ENCODE measurements at places on chromosomes 1 and 21.

DNA sequence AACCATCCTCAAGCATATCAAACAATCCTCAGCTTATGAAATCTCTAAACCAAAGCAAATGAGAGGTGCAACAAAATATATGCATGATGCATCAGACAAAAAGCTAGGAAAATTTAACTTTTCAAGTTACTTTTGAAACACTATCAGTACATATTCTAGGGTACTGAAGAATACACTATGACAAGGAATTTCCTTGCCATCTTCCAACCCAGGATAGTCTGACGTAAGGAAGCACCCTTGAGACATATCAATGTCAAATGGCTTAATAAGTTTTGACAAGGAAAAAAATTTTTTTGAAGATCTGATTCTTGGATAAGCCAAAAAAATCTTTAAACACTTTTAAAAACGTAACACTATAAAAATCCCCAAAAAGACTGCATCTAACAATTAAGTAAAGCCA, 64.9 kb downstream of the KIFAP3 start:
- no peak for DNase-seq

- DNase-seq = no peak
Observed at GRCh38 chr1:1687846-1688245, 4.7 kb downstream of the SLC35E2B start.

DNA sequence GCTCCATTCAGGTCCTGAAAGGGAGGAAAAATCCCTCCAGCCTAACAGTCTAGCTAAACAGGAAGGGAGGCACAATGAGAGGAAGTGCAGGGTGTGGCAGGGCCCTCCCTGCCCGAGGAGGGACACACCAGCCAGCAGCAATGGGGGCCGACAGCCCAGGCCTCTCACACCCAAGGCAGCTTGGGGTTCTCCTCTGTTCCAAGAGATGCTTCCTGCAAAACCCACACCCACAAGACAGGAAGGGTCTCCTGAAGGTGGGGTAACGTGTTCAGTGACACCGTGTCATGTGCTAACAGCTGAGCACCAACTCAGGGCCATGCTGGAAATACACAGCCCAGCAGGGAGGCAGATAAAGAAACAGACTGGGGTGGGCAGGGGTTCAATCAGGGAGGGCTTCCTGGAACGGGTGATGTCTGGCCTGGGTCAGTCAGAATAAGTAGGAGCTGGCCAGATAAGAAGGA, 10.2 kb downstream of the ECE1 start:
- no peak for DNase-seq

DNA sequence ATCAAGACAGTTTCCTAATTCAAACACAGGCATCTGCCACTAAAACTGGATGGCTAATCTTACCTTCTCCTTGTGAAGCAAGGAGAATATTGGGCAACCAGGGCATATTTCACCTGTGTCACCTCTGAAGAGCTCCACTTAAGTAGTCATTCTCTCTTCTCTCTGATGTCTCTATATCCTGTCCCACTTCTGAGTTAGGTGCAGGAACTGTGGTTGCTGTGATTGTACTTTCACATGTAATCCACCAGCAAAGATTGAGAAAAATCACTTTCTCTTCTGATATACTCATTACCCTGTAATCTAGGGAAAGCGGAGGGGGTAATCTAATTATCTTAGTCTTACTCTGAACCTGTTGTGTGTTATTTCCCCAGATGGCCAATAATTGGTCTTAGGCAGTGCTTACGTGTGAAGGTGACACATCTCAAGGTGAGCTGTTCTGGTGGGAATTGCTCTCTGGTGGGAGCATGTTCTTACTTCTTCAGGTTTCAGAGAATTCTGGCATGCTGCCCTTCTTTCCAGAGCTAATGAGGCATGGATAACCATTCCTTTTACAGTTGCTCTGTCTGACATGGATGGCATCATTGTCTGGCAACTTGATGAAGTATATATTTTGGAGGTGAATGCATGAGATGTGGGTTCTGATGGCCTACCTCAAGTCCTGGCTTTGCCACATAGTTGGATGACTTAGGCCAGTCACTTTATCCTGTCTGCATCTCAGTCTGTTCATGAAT, 12.0 kb downstream of the XCL2 start:
- no peak for DNase-seq

DNA sequence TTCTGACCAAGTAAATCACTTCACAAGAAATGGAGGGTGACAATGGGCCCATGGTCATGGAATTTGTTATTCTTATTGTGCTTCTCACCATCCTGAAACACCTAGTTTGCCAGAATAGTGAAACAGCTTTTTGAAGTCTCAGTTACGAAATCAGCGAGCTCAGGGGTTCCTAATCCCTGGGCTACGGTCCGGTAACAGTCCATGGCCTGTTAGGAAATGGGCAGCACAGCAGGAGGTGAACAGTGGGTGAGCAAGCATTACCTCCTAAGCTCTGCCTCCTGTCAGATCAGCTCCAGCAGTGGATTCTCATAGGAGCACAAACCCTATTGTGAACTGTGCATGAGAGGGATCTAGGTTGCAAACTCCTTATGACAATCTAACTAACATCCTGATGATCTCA, 1356.3 kb downstream of the KCNT2 start:
- no peak for DNase-seq

DNA sequence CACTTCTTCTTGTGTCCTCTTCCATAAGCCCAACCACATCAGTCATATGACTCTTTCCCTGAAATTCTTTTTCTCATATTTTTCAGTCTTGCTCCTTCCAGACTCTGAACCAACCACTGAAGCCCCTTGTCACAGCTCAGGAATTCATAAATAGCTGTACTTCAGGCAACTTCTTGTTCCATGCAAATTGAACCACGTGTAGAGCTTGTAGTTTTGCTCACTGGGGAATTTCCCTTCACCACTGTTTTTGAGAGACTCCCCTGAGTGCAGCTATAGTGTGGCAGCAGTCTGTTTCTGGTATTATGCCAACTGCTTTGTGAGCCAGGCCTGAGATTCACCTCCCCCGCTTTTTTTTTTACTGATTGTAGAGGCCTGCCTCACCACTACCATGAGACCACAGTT, 150.3 kb upstream of the SPAG17 start:
- peak; percentile 5 for DNase-seq

DNA sequence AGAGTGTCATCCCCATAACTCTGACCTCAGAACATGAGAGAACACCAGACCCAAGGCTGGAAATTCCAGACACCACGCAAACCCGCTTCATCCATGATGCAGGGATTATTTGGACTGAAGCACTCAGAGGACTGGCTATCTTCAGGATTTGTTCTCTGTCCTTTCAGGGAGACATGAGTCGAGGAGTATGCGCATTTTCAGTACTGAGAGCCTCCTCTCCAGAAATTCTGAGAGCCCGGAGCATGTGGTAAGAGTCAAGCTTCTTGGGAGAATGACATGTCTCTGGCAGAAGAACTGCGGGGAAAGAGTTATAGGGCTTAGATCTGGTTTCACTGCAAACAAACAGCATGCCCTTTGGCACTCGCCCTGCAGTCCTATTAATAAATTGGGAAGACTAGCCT, 6.9 kb downstream of the LAX1 start:
- DNase-seq = no peak

DNA sequence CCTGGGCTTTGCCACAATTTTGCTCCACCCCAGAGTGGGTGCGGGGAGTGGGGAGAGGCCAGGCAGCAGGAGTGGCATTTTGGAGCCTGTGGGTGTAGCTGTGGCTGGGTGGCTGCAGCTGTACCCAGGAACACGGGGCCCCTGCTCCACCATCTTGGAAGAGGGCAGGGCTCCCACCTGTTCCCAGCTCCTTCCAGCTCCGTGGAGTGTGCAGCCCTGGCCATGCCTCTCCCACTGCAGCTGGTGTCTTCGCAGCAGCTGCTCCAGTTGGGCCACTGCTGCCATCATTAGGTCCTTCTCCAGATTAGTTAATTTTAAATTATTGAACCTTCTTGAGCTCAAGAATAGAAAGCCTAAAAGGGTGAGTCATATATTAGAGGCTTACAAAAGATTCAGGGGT, 17.6 kb downstream of the FAM20B start:
- DNase-seq = no peak

All from NCI-H1092 treated with DMSO at 0.1 percent for 48 hours (cell line).